ENCODE measurements at places on chromosomes 2 and 18.

DNA sequence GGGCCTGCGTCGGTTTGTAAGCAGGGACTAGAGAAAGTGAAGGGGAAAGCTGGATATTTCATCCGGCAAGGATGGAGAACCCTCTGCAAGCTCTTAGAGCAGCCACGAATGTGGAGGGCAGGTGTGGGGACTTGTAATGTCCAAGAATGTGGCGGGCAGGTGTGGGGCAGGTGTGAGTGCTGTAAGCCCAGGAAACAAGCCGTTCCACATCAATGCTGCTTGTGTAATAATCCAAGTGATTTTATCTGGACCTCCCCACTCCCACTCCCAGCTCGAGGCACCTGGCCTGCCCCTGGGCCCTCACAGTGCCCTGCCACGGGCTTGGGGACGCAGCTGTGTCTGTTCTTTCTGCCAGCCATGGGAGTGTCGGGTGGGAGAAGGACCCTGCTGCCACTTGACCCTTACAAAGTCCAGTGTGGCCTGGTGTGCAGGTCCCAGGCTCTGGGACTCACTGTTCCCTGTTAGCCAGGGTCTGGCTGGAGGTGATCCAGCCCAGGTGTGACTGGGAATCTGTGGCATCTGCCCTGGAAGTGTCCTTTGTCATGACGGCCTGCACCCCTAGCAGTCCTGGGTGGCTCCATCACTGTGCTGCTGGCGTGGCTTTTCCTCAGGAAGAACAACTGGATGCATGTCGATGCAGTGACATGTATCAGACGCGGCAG is 42.8 kb downstream of the SOX11 start:
- no peak for DNase-seq

DNA sequence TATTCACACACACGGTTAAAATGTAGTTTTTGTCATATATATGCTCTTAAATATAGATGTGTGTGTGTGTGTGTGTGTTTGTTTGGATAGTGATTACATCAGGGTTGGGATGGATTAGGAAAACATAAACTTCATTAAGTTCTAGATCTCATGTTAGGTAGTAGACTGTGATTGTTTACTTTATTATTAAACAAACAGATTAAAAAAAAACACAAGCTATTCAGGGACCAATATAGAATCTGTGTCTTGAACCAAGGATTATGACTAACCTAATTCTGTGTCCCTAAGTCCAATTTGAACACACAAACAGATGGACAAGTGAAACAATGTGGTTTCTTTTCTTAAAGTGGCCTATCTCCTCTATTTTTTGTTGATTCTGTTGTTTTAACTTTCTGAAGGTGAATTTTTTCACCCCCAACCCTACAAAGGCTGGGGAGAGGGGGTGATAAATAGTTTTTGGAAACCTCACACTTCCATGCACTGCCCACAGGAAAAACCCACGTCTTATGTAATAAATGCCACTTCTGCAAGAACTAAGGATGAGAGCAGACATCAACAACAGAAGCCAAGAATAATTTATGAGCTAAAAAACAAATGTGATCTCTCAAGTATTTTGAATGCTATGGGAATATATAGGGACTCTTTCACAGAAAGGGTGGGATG is 40.7 kb downstream of the IL1R2 start:
- no peak for DNase-seq

GRCh38 chr2:17208511-17208910 is 309.7 kb downstream of the RAD51AP2 start:
- DNase-seq, result no peak

DNA sequence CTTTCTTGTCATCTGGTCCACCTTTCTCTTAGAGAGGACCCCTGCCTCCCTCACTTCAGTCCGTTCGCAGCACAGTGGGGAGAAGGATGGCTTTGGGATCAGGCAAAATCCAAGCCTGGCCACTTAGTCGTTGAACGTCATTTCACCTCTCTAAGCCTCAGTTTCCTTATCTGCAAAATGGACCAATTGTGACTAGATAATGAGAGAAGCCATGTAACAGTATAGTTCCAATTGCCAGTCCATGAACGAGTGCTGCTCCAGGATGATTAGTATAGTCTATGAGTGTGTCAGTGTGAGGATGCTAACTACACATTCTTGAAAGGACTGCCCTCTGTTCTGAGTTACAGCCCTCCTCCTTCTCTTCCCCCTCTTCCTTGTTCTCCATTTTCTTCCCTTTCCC is 1.1 kb downstream of the INHA start:
- no peak for DNase-seq

DNA sequence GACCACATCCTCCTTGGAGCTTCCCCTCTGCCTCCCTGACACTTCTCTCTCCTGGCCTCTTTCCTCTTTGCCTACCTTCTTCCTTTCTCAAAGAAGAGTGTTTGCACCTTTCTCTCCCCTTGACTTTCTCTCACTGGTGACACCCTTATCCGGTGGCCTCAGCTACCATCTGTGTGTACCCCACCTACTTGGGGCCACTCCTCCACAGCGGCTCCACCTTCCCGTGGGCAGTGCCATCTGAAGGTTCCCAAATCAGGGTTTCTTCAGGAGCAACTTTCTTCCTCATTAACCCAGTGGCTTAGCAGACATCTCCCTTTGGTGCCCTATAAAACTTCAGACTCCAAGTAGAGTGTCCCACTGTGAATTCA is 5.3 kb upstream of the NCL start:
- no peak for DNase-seq

DNA sequence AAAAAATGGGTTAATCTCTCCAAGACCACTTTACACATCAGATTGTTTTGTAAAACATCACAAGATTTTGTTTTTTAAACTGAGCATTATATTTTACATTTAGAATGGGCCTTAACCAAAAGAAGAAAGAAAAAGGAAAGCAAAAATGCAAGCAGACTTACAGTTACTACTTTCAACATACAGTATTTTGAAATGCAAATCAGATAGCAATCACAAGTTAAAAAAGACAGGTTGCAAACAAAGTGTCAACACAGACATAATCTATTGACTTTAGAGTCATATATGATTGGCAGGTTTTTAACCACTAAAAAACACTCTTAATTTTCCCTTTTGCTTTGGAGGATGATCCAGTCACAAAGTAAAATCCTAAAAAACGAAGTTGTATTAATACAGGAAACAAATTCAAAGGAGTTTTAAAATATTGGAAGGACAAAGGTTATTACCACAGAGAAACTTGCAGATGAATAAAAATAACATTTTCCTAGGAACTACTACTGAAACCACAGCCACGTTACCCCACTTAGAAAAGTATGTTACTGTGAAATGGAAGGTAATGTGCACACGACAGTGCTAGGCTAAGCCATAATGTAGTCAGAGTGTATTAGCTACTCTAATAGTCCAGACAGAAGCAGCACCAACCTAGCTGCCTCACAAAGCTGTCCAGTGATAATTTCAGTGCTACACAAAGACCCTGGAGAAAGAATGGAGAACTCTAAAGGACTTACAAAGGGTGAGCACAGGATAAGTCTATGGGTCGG is 22.9 kb downstream of the DARS1 start:
- DNase-seq, result no peak

- DNase-seq, result peak; percentile 61
Measured at GRCh38 chr2:54666634-54667265, 56.7 kb upstream of the EML6 start.

GRCh38 chr2:73036766-73037165 is 34.7 kb downstream of the SFXN5 start:
- no peak for DNase-seq

- no peak for DNase-seq
Measured at GRCh38 chr2:7819850-7820249, 862.0 kb upstream of the ID2 start.

GRCh38 chr2:174025271-174026121 is 60.3 kb upstream of the SP3 start:
- peak; percentile 85 for DNase-seq

- DNase-seq, result no peak
Measured at GRCh38 chr2:224163566-224164307, 124.7 kb upstream of the SERPINE2 start.

DNA sequence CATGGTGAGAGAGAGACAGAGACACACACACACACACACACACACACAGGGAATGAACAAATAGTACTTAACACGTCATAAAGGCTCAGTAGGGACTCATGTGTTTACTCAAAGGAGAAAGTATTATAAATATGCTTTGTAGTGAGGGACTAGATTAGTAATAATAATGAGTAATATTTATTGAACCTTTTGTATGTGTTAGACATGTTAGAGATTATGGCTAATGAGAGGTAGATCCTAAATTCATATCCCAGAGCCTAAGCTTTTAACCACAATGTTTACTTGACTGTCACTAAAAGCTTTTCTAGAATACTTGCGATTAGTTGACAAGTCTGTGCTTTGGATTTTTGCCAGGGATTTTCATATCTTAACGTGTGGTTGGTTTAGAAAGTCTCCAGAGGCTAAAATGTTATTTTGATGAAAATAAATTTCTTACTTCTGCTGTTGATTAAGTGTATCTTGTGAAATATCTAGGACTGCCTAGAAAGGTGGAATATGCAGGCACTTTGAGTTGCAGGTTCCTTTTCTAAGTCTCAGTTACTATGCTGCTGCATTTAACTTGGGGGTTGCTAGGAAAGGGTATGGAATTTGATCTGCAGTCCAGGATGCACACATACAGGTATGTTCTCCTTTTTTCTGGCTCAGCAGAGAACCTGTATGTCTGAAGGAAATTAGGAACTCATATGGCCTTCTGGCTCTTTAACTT is 64.5 kb downstream of the UBR3 start:
- no peak for DNase-seq

GRCh38 chr18:76208678-76209306 is 286.2 kb downstream of the ZNF516 start:
- DNase-seq, result no peak

- no peak for DNase-seq
Measured at GRCh38 chr2:138502255-138503086, 901 bp downstream of the SPOPL start.

DNA sequence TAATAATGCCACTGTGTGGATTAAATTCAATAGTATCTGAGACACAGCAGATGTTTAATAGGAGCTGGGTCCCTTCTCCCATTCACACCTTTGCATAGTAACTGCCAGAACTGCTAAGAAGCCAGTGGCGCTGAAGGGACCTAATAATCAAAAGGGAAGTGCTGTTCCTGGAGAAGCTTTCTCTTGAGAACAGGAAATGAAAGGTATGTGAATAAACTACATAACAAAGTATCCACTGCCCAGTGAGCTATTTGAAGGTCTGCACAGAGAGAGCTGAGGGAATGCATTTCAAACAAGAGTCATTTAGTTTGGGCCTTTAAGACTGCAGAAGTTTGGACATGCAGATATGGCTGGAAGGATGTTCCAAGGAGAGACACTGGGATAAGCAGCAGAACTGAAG is 56.1 kb upstream of the KIDINS220 start:
- DNase-seq, result no peak

DNA sequence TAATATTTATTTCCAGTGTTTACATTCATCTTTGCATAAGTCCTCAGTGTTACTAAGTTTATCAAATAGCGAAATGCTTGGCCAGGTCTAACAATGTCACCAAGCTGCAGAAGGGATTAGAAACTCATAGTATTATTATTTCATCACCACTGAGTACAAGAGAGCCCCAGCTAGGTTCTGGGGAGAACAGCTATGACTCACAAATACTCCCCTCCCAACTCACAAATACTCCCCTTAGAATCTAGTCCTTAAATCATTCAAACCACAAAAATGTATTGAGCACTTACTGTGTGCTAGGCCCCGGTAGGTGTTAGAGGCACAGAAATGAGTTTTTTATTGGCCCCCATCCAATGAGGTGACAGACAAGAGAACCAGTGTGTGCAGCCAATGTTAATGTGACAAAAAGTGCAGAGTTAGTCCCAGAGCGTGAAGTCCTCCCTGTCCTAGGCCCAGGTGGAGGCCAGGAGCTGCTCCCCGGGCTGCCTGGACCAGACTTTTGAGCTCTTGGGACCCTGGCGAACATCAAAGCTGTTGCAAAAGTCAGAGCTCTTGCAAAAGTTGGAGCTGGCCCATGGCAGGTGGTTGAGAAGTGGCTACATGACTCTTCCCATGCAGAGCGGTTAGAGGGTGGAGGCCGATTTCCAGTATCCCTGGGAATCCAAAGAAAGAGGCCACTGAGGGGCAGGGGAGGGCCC is 9.8 kb downstream of the STEAP3 start:
- DNase-seq, result no peak

- no peak for DNase-seq
Measured at GRCh38 chr2:227095346-227095745, 68.7 kb downstream of the COL4A4 start.

- no peak for DNase-seq
Measured at GRCh38 chr2:62996534-62997186, 54.0 kb upstream of the OTX1 start.

GRCh38 chr2:3613524-3613905 is 18.6 kb downstream of the COLEC11 start:
- DNase-seq, result peak; percentile 1

- DNase-seq, result no peak
Measured at GRCh38 chr2:145324748-145325147, 804.8 kb upstream of the ZEB2 start.

DNA sequence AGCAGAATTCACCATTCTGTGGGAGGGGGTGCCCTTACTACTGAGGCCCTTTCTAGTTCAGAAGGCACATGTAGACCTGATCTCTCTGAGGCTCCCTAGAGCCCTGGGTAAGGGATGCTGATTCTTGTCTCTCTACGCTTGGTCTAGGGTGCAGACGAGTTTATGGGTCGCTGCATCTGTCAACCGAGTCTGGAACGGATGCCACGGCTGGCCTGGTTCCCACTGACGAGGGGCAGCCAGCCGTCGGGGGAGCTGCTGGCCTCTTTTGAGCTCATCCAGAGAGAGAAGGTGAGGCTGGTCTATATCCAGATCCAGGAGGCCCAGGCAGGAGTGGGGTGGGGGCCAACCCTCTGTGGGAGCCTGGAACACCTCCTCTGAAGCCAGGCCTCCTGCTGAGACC is 147.2 kb downstream of the DYSF start:
- DNase-seq, result no peak

- no peak for DNase-seq
Measured at GRCh38 chr2:235570966-235571692, 77.3 kb downstream of the AGAP1 start.

DNA sequence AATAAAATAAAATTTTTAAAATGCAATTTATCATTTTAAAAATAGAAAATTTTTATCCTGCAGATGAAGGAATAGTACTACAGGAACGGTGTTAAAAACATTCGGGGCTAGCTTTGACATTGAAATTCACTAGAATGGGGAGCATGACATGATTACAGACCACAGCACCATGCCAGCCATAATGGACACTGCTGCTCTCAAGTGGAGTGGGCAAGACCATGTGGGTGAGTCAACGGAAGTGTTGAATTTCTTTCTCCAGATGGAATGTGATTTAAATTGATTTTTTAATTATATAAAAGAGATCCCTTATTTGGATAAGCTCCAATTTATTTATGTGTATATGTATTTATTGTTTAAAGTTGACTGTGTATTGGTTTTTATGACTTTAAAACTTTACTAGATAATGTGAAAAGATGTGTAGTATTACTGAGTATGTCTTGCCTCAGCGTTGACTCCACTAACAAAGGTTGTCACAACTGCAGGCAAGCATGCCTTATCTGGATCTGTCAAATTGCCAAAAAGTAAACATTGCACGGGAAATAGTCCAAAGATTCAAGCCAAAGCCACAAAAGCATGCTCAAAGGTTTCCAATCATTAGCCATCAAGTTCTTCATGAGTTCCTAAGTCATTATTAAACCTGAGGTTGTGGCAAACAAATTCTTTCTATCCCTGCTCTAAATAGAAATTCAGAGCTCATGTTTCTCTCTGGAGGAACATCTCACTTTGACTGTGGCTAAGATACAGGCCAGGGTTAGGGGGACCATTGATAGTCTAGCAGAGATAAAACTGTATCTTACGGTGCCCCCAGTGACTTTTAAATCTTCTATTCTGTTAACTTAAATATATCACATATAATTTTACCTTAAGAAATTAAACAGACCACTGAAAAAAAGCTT is 536.9 kb downstream of the TMX3 start:
- DNase-seq, result no peak

- no peak for DNase-seq
Measured at GRCh38 chr2:218067523-218067922, 1.5 kb upstream of the RUFY4 start.
